ENCODE measurements at places on chromosomes 7 and 10.
A peak's percentile ranks its signal among the peaks of the same experiment; 100 is the strongest.

GRCh38 chr7:57354679-57355338 lies 95.2 kb upstream of the ZNF716 start:
- no peak for DNase-seq

DNA sequence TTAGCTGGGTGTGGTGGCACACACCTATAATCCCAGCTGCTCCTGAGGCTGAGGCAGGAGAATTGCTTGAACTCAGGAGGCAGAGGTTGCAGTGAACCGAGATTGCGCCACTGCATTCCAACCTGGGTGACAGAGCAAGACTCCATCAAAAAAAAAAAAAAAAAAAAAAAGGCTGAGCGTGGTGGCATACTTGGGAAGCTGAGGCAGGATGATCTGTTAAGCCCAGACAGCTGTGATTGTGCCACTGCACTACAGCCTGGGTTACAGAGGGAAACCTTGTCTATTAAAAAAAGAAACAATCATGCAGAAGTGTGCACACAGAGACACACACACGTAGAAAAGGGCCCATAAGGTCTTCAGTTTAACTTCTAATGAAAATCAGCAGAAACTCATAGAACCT lies 150.6 kb downstream of the TPST1 start:
- no peak for DNase-seq

DNA sequence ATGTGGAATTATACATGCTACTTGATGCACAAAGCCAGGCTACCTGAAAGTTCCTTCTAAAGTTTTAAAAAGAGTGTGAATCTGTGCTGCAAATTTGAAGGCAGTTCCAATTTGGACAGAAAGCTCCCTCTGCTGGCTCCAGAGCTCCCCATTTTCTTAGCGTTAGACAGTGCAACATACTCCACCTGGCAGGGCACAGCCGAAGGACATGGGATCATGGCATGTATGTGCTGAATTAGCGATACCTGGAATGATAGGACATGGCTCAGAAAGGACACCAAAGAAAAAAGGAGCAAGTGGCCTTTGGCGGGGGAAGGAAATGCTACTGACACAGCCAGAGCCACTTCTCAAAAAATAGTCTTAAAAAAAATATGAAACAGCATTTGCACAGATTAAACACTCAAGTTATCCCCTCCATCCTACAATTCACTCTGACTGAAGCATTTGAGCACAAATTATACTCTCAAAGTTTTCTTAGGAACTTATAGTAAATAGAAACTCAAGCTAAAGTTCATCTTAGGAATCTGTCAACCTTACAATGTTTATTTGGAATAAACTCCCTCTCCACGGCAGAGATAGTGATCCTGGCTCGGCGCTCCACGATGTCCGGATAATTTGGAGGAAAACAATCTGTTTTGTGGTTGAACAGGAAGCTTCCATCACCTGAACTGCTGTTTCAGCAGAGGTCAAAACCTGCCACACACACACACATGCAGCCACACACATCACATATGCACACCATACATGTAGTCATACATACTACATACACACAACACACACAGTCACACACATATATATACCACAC lies 80.0 kb downstream of the C7orf25 start:
- DNase-seq, result peak; percentile 53

- no peak for DNase-seq
Observed at GRCh38 chr7:24862461-24862860, 105.2 kb upstream of the GSDME start.

DNA sequence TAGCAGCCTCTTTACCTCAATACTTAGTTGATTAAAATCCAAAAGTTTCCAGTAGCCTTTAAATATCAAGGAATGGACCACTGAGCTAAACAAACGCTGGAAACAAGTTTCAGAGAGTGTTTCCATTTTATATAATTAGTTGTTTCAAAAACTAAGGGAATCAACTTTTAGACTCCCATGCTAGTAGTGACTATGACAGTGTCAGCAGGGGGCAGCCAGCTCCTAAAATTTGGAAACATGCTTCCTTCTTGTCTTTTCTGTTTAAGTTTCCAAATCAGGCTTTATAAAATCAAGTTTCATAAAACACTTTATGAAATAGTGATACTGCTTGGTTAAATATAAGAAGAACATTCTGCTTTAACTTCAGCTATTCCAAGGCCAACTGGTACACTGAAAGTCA lies 138.2 kb upstream of the TMEM229A start:
- DNase-seq, result no peak

DNA sequence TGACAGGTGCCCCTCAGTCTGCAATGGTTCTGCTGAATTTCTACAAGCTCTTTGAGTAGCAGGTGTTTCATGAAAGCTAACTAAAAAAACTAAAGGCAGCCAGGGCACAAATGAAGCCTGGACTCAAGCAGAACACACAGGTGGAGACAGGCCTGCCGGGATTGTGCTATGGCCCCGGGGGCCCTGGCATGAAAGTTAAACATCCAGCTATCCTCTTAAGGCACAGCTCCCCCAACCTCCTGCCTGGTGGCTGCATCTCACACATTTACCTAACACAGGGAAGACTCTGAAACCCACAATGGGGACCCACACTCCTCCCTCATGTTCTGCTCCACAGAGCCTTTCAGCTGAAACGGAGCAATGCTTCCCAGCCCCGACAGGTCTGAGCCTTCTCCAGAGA lies 76.3 kb upstream of the CAMK2B start:
- DNase-seq, result no peak

DNA sequence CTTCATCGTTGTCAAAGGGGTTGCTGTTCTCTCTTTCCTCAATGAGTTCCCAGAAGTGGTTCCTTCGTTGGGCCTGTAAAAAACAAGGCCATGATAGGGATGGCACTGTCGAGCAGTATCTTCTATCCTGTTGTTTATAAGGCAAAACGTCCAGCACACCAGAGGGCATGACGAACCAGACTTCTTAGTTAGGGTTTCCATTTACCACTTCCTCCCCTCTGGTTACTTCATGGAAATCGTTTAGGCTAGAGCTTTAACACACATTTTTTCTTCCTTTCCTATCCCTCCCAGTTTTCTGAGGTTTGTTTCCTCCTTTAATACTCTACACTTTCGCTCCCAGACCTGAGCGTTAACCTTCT lies 24.7 kb downstream of the MKRN1 start:
- DNase-seq, result no peak

GRCh38 chr10:17668435-17669184 lies 24.7 kb downstream of the STAM start:
- no peak for DNase-seq

- no peak for DNase-seq
Observed at GRCh38 chr10:10959666-10960065, 58.0 kb upstream of the CELF2 start.

- DNase-seq, result no peak
Observed at GRCh38 chr7:29270594-29271318, 76.2 kb downstream of the CHN2 start.

- DNase-seq, result no peak
Observed at GRCh38 chr7:11430841-11431240, 401.2 kb downstream of the THSD7A start.

GRCh38 chr10:90822508-90822907 lies 35.3 kb downstream of the HTR7 start:
- no peak for DNase-seq

DNA sequence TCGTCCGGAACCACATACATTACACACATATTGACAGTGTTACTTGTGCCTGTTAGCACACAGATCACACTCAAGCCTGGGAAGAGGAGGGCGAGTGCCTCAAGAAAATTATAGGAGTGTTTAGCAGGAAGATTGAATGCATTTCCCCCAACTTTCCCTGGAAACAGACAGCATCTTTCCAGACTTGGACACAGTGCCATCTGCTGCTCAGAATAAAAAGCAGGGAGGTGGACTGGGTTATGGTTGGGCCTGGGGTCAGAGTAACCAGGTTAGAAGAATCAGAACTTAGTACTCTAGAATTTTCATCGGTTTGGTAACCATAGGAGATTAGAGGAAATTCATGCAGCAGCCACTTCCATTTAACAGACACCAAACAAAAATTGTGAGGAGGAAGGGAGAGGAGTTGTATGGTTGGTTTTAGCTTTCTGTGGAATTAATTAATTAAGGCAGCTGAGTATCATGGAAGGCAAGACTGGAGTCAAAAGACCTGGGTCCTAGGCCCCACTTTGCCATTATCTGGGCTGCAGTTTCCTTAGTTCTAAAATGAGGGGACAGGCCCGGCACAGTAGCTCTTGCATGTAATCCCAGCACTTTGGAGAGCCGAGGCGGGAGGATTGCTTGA lies 43.4 kb upstream of the OPTN start:
- DNase-seq, result peak; percentile 18

GRCh38 chr10:11243425-11244222 lies 226.0 kb downstream of the CELF2 start:
- peak; percentile 11 for DNase-seq

GRCh38 chr7:69674701-69675182 lies 76.5 kb downstream of the AUTS2 start:
- no peak for DNase-seq

- no peak for DNase-seq
Observed at GRCh38 chr7:97026715-97027426, 2.2 kb upstream of the DLX5 start.

DNA sequence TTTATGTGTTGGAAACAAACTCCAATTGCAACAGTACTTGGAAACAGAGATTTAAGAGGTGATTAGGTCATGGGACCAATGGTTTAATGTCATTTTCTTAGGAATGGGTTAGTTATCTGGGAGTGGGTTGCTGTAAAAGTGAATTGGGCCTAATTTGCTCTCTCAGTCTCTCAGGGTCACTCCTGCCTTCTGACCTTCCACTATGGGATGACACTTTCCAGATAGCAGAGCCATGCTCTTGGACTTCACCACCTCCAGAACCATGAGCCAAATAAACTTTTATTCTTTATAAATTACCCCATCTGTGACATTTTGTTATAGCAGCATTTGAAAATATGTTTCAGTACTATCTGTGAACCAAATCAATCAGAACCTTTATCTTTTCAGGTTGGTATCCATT lies 1509.1 kb downstream of the REEP3 start:
- no peak for DNase-seq

GRCh38 chr7:42338916-42339540 lies 102.0 kb upstream of the GLI3 start:
- DNase-seq, result no peak

DNA sequence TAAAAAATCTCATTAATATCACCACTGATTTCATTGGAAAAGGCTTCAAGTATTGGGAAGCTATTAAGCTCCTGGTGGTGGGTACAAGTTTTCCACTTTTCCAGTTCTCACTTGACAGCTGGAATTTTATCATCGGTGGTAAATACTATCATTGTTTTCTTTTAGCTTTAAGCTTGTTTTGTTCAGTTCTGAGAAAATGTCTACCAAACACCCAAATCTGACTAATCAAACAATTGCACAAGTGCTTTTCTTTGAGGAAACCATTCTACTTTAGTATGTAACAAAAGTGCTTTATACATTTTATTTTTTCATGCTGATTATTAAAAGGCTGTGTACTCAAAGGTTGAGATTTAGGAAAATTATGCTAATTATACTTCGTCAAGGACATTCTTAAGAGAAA lies 7.9 kb downstream of the PRPF18 start:
- DNase-seq, result no peak

DNA sequence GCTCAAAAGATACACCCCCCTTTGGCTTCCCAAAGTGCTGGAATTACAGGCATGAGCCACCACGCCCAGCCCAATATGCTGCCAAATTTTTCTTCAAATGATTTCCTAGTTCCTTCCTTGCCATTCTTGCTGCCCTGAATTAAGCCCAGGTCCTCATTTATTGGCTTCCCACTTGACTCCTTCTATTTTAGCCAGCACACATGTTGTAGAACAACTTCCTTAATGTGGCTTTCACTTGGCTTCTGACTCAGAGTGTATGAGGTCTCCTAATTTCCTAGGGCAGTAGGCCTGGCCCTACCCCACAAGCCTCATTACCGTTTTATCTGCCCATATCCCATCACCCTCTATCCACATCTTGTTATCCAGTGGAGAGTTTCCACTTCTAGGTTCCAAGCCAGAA lies 21.8 kb upstream of the HIPK2 start:
- no peak for DNase-seq

- DNase-seq, result peak; percentile 65
Observed at GRCh38 chr10:95279042-95279820, 11.6 kb downstream of the PDLIM1 start.

DNA sequence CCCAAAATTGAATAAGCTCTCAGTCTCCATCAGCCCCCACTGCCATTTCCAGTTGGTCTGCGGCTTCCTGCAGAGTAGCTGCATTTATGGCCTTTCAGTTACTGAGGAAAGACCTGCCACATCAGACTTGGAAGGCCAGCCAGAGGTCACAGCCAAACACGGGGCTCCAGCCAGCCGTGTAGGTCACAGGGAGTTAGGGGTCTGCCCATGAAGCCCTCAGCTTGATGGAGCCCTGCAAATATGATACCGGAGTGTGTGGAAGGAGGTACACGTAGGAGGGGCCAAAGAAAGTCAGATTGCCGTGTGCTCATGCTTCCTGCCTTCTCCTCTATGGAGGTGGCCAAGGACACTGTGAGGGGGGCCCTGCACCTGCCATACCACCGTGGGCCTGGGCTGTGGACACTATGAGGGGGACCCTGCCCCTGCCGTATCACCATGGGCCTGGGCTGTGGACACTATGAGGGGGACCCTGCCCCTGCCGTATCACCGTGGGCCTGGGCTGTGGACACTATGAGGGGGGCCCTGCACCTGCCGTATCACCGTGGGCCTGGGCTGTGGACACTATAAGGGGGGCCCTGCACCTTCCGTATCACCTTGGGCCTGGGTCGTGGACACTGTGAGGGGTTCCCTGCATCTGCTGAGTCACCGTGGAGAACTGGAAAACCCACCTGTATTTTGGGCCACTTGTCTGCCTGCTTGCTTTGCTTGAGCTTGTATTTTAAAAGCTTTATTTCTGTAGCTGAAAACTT lies 335.7 kb upstream of the SHH start:
- no peak for DNase-seq

- DNase-seq, result no peak
Observed at GRCh38 chr7:24283897-24284698, at the start of gene NPY. TSS of gene NPY (plus strand) at chr7:24284190. CDS start at chr7:24285241, 1,051 bp downstream.

- DNase-seq, result no peak
Observed at GRCh38 chr7:91043186-91043585, 221.0 kb upstream of the FZD1 start.

GRCh38 chr10:43082087-43082486 lies 5.2 kb downstream of the RET start:
- DNase-seq, result no peak

DNA sequence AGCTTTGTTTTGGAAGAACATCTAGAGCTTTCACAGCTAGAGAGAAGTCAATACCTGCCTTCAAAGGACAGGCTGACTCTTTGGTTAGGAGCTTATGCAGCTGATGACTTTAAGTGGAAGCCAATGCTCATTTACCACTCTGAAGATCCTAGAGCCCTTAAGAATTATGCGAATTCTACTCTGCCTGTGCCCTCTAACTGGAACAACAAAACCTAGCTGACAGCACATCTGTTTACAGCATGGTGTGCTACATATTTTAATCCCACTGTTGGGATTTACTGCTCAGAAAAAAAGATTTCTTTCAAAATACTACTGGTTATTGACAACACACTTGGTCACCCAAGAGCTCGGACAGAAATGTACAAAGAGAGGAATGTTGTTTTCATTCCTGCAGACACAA lies 57.3 kb downstream of the PALS2 start:
- no peak for DNase-seq

Data from fibroblast of skin of scalp (primary cell).